ENCODE measurements at places on chromosomes 6 and 20.

GRCh38 chr6:149242883-149243282 lies 74.6 kb upstream of the TAB2 start:
- DNase-seq: no peak

DNA sequence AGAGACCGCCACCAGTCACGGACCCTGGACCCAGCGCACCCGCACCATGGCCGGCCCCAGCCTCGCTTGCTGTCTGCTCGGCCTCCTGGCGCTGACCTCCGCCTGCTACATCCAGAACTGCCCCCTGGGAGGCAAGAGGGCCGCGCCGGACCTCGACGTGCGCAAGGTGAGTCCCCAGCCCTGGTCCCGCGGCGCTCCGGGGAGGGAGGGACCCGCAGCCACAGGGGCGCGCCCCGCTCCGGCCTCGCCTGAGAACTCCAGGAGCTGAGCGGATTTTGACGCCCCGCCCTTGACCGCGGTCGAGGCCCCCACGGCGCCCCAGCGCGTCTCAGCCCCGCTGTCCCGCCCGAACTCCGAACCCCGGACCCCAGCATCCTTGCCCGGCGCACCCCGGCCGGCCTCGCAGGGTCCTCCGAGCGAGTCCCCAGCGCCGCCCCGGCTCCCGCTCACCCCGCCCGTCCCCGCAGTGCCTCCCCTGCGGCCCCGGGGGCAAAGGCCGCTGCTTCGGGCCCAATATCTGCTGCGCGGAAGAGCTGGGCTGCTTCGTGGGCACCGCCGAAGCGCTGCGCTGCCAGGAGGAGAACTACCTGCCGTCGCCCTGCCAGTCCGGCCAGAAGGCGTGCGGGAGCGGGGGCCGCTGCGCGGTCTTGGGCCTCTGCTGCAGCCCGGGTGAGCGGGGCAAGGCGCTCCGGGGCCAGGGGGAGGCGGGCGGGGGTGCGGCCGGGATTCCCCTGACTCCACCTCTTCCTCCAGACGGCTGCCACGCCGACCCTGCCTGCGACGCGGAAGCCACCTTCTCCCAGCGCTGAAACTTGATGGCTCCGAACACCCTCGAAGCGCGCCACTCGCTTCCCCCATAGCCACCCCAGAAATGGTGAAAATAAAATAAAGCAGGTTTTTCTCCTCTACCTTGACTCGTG lies at the start of gene OXT:
Gene OXT (plus strand): TSS at position 11 of the 920 bp plus-strand sequence. CDS start 36 bp downstream, at position 47.
- peak; percentile 58 for DNase-seq

DNA sequence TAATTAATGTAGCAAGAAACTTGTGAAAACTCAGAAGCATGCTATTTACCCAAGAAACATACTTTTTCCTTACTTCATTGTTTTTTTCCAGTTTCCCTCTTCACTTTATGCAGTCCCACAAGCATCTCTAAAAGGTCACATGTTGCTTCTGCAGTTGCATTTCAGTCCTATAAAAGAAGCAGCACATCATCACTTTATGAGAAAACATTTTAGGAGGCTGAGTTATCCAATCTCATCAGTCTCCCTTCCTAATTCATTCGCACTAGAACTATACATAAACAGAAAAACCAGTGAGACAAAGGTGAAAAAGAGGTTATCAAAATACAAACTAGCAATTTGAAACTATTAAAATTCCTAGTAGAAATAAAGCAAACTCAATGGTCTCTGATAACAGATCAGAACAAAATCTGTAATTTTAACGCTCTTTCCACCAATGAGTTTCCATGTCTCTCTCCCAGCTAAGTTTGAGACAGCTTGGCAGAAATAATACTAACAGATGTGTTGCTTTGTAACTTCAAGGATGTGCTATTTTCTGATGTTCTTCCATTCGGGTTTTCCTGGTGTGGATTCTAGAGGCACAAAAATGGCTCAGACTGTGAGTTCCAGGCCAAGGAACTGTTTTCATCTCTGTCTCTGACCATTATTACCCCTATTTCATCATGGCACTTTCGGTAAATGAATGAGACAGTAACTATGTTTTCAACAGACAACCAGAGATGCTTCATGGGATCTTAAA lies 48.4 kb downstream of the ZHX3 start:
- DNase-seq: no peak

DNA sequence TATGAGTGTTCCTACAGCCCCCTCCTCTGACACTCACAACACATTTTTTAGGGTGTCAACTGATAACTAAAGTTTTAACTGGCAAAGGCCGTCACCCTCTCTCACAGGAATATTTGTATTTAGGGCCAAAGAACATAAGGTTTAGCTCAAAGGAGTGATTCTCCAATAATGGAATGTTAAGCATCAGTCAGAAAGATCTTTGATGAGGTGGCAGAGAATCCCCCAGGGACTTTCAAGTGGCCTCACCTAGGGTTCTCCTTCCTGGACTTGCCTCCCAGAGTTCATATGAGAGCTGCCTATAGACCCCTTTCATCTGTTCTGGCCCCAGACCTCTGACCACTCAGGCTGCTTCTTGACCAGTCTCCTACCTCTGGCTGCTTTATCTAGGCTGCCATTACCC lies 7.4 kb upstream of the SCUBE3 start:
- no peak for DNase-seq

- DNase-seq: no peak
These were observed 58.8 kb upstream of the SLCO4A1 start for GRCh38 chr20:62583424-62583920.

All from stimulated activated CD4-positive, alpha-beta T cell treated with anti-CD3 and anti-CD28 coated beads, TNF-alpha, amount 100 ng/mL, for 1 hour (primary cell).